Psoas muscle (tissue), 8 donors: ENCODE measurements at places on chromosomes 2 and 18.

- H3K27ac ChIP-seq = no peak overlapping the region
- H3K27me3 ChIP-seq = peaks cover 6% of the 10 kb centered on the region
- no peaks in the 10 kb centered on the region for H3K4me1 ChIP-seq
- no peak for DNase-seq
- no peak overlapping the region for H3K4me3 ChIP-seq
These were observed 108.5 kb downstream of the TMEM18 start for GRCh38 chr2:568639-569235.

GRCh38 chr2:15043336-15044058 lies 411.0 kb downstream of the LRATD1 start:
- H3K27me3 ChIP-seq = no peaks in the 10 kb centered on the region
- H3K27ac ChIP-seq = no peak overlapping the region
- no peak for DNase-seq
- no peaks in the 10 kb centered on the region for H3K4me1 ChIP-seq
- H3K36me3 ChIP-seq = no peaks in the 10 kb centered on the region
- no peak overlapping the region for H3K4me3 ChIP-seq

DNA sequence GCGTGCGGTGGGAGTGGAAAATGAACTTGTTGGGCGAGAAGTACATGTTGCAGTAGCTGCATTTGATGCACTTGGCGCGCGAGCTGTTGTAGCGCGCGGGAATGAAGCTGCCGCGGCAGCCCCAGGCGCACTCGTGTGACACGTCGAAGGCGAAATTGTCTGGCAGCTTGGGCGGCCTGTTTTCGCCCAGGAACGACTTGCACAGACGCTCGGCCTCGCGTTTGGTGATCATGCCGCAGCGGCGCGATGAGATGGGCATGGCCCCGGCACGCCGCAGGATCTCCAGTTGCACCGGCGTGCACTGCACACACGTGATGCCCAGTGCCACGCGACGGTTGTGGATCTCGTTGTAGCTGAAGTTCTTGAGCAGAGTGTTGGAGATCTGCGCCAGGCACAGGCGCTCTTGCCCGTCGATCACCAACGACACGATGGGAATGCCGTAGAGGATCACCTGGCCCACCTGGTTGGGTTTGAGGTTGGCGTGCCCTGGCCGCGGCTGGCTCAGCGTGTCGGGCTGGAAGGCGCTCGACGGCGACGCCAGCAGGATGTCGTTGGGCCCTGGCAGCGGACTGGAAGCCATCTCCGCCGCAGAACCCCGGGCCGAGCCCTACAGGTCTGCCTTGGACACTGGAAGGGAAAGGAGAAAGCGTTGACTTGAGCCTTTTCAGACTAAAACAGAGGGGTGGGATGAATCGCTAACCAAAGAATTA lies 2.7 kb downstream of the SKOR2 start:
- H3K27ac ChIP-seq = no peak overlapping the region
- peaks cover 14% of the 10 kb centered on the region for H3K27me3 ChIP-seq
- no peak overlapping the region for H3K4me3 ChIP-seq
- DNase-seq = no peak
- no peaks in the 10 kb centered on the region for H3K4me1 ChIP-seq
- no peaks in the 10 kb centered on the region for H3K36me3 ChIP-seq

GRCh38 chr2:28004086-28004485 lies 113.6 kb downstream of the BABAM2 start:
- no peak overlapping the region for H3K4me3 ChIP-seq
- no peaks in the 10 kb centered on the region for H3K36me3 ChIP-seq
- H3K27ac ChIP-seq = no peak overlapping the region
- peaks cover 11% of the 10 kb centered on the region for H3K4me1 ChIP-seq
